Motor neuron (in vitro differentiated cells): ENCODE measurements at places on chromosomes 5 and 9. TPM values are rescaled to one million over a fixed set of nuclear protein-coding genes. Genes with fewer than 3 reads are reported as not detected.

Gene IL5
- 1.2 and 2.7 TPM in 2 replicates for total RNA-seq

Gene NME5
- total RNA-seq, result 25.1 and 26.2 TPM in 2 replicates

Gene DNM1
- 56.9 and 58.3 TPM in 2 replicates for total RNA-seq

Gene PCA3
- total RNA-seq, result 0.25 and 1.5 TPM in 2 replicates

Gene GALNT12
- total RNA-seq, result 1.4 and 2.6 TPM in 2 replicates

Gene IFNA6
- 0.25 TPM in 1 of 2 replicates, not detected in the other for total RNA-seq

Gene EMB
- 16.0 and 18.1 TPM in 2 replicates for total RNA-seq

Gene CDKN2A
- 15.5 and 16.1 TPM in 2 replicates for total RNA-seq

Gene PCDHGA1
- 1.2 and 1.7 TPM in 2 replicates for total RNA-seq

Gene ECM2
- 20.3 and 22.4 TPM in 2 replicates for total RNA-seq

Gene SDHA
- total RNA-seq, result 62.4 and 75.2 TPM in 2 replicates

Gene ABLIM3
- total RNA-seq, result 0.23 and 0.56 TPM in 2 replicates

Gene ABCA1
- 40.9 and 45.3 TPM in 2 replicates for total RNA-seq

Gene SEMA5A
- 98.5 and 99.2 TPM in 2 replicates for total RNA-seq

Gene CIZ1
- total RNA-seq, result 66.1 and 76.2 TPM in 2 replicates

Gene SET
- total RNA-seq, result 390 and 391 TPM in 2 replicates

Gene PCDHGB5
- total RNA-seq, result 0.05 and 0.19 TPM in 2 replicates

Gene DMGDH
- 10.2 and 10.8 TPM in 2 replicates for total RNA-seq

Gene ADGRV1
- total RNA-seq, result 0.99 and 16.4 TPM in 2 replicates

Gene IFNB1
- total RNA-seq, result 0.43 and 0.89 TPM in 2 replicates

Gene DEPDC1B
- total RNA-seq, result 8.6 and 9.1 TPM in 2 replicates

Gene CCDC152
- 0.95 and 1.7 TPM in 2 replicates for total RNA-seq

Gene PJA2
- 220 and 227 TPM in 2 replicates for total RNA-seq

Gene NRARP
- 20.5 and 22.4 TPM in 2 replicates for total RNA-seq

Gene FAM53C
- total RNA-seq, result 26.3 and 26.4 TPM in 2 replicates

Gene NFIB
- 51.9 and 61.6 TPM in 2 replicates for total RNA-seq

Gene TMEM232
- 6.4 and 8.0 TPM in 2 replicates for total RNA-seq

Gene EPB41L4A
- 9.6 and 14.4 TPM in 2 replicates for total RNA-seq

Gene ADAMTSL1
- total RNA-seq, result 16.7 and 18.8 TPM in 2 replicates

Gene FBP2
- not detected in 2 replicates for total RNA-seq

Gene ASTN2
- 17.3 and 20.2 TPM in 2 replicates for total RNA-seq

Gene BTNL8
- total RNA-seq, result 0.31 TPM in 1 of 2 replicates, not detected in the other

Gene TAF11L5
- total RNA-seq, result 0.97 TPM in 1 of 2 replicates, not detected in the other

Gene SLC22A4
- total RNA-seq, result 0.47 and 0.96 TPM in 2 replicates

Gene PRLR
- total RNA-seq, result 3.9 and 4.4 TPM in 2 replicates
